Naive thymus-derived CD8-positive, alpha-beta T cell (primary cell): ENCODE measurements at places on chromosomes 1 and 21.

DNA sequence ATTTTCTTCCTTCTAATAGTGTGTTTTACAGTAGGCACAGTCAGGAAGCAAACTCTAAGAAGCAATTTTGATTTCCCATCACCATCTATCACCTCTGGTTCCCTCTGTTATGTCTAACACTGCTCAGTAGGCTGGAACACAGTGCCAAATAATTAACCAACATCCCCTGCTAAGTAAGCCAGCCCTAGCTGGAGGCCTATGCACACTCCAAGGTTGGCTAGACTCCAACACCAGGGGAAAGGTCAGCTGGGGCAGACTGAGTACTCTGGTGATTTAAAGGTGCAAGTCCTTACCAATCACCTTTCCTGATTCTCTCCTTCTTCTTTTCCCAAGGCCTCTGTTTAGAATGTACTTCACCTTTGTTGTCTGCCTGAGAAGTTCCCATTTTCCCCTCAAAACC, 46.5 kb upstream of the BEND5 start:
- no peak for DNase-seq

GRCh38 chr1:155850345-155850744, 6.7 kb downstream of the GON4L start:
- DNase-seq = no peak

GRCh38 chr1:115114308-115114707, 25.0 kb upstream of the TSPAN2 start:
- DNase-seq = no peak

GRCh38 chr1:12015001-12015491, 4.3 kb upstream of the MIIP start:
- DNase-seq = no peak

- no peak for DNase-seq
Measured at GRCh38 chr1:26790551-26790953, 2.8 kb downstream of the PIGV start.

GRCh38 chr1:207328908-207329440, 7.5 kb downstream of the CD55 start:
- DNase-seq = no peak
